Tibial nerve (tissue), 4 donors: ENCODE measurements at places on chromosomes 3 and 15. TPM values are rescaled to one million over a fixed set of nuclear protein-coding genes. Genes with fewer than 3 reads are reported as not detected.
A peak's percentile ranks its signal among the peaks of the same experiment; 100 is the strongest.

DNA sequence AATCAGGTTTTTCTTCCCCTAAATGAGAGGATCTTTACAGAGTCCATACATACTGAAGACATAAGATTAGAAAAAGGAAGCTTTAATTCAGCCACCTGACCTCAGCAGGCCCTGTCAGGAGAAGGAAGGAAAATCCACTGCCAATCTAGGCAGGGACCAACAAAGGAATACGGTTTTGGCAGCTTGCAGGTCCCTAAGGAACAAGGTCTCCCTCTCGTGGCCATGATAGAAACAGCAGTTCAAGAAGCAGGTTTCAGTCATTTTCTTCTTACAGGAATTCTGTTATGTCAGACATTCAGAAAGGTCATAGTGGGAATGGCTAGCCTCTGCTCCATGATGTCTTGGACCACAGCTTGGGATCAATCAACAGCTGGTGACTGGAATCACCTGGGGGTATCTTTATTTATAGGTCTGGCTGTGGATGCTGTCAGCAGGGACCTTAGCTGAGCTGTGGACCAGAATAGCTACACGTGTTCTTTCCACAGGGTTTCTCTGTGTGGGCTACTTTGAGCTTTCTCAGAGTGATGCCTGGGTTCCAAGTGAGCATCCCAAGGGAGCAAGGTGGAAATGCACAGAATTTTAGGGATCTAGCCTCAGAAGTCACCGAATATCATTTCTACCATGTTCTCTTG is 9.4 kb upstream of the CMSS1 start:
- DNase-seq: peak; percentile 67

- no peak for DNase-seq
Measured at GRCh38 chr3:156561533-156561932, 6.6 kb upstream of the SSR3 start.

- DNase-seq: peak; percentile 37
Measured at GRCh38 chr15:72319360-72319984, 485 bp downstream of the CELF6 start.

DNA sequence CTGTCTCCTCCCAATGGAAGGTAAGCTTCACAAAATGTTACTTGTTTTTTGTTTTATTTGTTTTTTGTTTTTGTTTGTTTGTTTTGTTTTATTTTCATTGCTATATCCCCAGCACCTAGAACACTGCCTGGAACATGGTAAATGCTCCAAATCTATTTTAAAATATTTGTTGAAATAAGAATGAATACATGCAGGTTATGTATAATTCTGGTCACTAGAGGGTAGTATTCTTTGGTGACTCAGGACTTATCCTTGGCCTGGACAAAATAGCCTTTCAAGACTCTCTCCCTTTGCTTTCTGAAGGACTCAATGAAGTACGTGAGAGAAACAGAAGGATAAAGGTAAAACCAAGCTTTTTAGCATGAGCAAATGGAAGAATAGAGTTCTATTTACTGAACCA is 46.9 kb upstream of the PPP2R3A start:
- no peak for DNase-seq

DNA sequence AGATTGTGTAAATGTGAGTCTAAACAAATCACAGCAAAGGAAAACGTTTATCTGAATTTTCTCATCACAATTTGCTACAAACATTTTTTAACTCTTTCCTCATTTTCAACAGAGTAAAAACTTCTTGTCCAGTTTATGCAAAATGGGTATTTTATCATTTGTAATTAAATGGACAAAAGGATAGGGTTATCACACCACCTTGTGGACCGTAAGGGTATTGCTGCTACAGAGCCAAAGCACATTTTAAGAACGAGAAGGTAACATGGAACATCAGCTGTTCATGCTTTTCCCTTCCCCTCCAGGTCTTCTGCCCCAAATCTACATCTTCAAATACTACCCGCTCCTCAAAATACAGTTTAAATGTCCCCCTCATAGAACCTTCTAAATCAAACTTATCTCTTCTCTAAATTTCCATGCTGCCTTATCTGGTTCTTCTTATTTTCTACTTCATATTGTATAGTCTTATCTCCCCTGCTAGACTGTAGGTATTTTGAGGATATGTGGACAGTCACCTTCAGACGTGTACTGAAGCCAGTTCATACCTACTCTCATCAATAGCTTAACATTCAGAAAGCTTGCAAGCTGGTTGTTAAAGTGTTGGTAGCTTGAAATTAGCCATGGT is 12.8 kb upstream of the SETMAR start:
- peak; percentile 18 for DNase-seq

- DNase-seq: no peak
Measured at GRCh38 chr3:178510496-178510895, 25.7 kb upstream of the KCNMB2 start.

- DNase-seq: no peak
Measured at GRCh38 chr15:100588638-100589242, 13.2 kb downstream of the LINS1 start.

IL17RE gene
- 3.1 TPM for total RNA-seq

C3orf22 gene
- not detected for total RNA-seq

- DNase-seq: no peak
Measured at GRCh38 chr3:190886945-190887344, 24.5 kb upstream of the GMNC start.

GRCh38 chr3:30470496-30470895 is 135.9 kb upstream of the TGFBR2 start:
- DNase-seq: no peak

- DNase-seq: no peak
Measured at GRCh38 chr3:196694202-196694638, 17.8 kb downstream of the CEP19 start.

CCDC191 gene
- 13.5 TPM for total RNA-seq

GRCh38 chr15:58264053-58264971 is 126.1 kb downstream of the AQP9 start:
- no peak for DNase-seq

DNA sequence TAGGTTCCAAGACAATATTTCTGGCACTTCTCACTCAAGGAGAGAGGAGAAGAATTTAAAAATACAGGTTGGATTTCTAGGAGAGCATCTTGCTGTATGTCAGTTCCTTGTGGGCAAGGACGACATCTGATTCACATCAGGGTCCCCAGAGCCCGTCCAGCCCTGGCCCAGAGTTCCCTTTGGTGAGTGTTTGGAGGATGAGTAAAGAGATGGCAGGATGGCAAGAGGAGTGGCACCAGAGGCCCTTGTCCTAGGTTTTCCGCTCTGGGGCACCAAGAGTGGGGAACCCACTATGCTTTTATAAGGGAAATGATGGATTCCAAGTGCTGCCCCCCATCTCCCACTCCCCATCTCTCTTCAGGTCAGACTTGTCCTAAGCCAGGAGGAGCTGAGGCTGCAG is 181.8 kb downstream of the TBC1D2B start:
- DNase-seq: no peak

DNA sequence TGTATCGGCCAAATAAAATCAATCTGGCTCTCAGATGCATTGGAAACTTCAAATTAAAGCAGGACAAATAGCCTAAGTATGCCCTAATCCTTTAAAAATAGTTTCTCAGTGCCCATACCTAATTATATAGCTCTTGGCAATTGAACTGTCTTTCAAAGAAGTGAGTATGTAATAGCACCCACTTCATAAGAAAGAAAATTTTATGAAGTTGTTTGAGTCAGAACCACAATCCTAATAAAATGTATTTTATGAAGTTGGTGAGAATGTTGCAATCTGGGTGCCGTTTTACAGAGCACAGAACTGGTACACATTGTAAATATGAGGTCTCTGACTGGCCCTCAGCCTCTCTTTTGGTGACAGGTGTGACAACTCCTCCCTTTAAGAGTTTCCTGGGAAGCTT is 45.4 kb downstream of the EPHB1 start:
- DNase-seq: no peak

NMNAT3 gene
- 11.7 TPM for total RNA-seq

GRCh38 chr15:96020133-96020532 is 310.4 kb upstream of the NR2F2 start:
- DNase-seq: no peak

DNA sequence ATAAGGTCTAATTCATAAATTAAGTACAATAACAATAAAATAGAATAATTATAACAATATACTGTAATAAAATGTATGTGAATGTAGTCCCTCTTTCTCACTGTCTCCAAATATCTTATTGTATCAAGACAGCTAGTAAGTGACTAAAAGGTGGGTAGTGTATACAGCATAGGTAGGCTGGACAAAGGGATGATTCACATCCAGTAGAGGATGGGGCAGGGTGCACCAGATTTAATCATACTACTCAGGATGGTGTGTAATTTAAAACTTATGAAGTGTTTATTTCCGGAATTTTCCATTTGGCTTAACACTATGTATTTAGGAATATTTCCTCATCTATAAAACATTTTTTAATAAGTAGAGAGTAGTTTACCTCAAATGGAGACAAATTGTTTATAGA is 876.1 kb upstream of the CADM2 start:
- no peak for DNase-seq

DNA sequence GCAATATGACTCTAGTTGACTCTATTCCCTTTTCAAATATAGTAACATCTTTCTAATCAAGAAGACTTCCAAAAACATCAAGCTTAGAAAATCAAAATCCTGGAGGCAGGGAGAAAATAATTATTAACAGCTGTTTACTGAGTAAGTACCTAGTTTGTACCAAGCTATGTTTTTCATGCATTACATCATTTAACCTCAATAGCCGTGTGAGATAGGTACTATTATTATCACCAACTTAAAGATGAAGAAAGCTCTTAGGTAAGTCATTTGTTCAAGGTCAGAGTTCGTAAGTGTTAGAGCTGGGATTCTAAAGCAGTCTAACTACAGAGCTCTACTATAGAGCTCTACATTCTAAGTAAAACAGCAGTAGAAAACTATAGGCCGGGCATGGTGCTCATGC is 41.6 kb downstream of the GSK3B start:
- DNase-seq: no peak

DNA sequence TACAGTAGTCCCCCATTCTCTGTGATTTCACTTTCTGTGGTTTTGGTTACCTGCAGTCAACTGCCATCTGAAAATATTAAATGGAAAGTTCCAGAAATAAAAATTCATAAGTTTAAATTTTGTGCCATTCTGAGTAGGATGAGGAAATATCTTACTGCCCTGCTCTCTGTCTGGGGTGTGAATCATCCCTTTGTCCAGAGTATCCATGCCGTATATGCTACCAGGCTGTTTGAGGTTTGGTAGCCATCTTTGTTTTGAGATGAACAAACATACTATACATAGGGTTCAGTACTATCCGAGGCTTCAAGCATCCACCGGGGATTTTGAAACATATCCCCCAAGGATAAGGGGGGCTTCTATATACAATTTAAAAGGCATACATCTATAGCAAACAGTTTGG is 16.3 kb upstream of the FEM1B start:
- no peak for DNase-seq

GRCh38 chr3:7573330-7573729 is 712.4 kb downstream of the GRM7 start:
- no peak for DNase-seq

- no peak for DNase-seq
Measured at GRCh38 chr3:13288732-13289718, 131.1 kb downstream of the NUP210 start.

GRCh38 chr3:129526121-129526900 is 2.1 kb upstream of the RHO start:
- no peak for DNase-seq

- no peak for DNase-seq
Measured at GRCh38 chr3:50327129-50327528, 894 bp downstream of the TUSC2 start.

- no peak for DNase-seq
Measured at GRCh38 chr3:49716691-49717210, 2.7 kb downstream of the AMIGO3 start.

DNA sequence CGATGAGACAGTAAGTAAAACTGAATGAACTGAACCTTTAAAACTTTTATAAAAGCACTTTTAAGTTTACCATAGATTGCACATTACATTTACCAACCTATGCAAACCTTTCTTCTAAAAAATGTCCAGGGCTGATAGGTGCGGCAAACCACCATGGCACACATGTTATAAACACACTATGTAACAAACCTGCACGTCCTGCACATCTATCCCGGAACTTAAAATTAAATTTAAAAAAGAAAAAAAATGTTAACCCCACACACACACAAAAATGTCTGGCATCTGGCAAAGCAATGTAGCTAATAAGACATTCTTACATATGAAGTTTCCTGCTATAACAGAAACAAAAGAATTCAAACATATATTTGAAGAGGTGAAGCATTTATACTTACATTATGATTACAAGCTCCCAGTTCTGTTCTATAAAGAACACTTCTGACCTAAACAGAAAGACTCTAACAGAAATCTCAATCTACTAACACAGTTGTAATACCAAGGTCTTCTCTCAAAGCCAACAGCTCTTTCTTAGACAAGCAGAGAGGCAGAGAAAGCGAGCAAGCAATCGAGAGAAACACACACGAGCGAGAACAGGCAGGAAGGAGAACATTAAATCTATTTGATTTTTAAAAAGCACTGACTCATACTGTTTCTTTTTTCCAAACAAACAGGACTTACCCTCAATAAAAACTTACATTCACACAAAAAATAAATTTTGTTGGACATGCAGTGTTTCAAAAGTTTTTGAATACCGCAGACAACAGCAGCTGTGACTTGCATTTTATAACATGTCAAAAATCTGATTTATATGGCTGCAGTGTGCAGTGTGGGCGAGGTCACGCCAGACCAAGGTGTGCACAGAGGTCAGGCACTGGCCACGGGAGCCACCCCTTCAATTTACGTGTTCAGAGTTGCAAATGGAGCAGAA is at the start of gene NRG4:
Gene NRG4 (minus strand): TSS at position 798 of the 925 bp plus-strand sequence. CDS start 1,194 bp downstream, outside the sequence.
- no peak for DNase-seq

PROS1 gene
- total RNA-seq: 416 TPM

GRCh38 chr15:41115161-41115651 is 874 bp downstream of the INO80 start:
- DNase-seq: no peak

DNA sequence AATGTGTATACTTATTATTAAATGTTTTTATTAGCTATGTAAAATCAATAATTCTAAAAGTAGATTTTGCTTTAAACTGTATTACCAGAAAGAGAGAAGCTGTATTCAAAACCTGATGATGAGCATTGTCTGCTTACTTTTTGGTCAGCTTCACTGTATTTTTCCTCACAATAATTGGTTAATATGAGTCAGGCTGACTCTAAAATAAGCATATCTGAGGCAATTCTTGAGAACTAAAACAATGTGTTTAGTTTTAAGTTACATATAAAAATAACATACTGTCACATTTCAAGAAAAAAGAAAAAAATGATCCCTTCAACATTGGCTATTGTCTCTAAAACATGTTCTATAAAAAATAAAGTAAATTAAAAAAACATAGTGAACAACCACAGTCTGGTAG is 66.1 kb downstream of the EPHA3 start:
- no peak for DNase-seq

KBTBD12 gene
- not detected for total RNA-seq

GRCh38 chr3:154122912-154123559 is 1.8 kb downstream of the ARHGEF26 start:
- no peak for DNase-seq

- no peak for DNase-seq
Measured at GRCh38 chr15:89980896-89981295, 20.2 kb upstream of the ZNF710 start.
